ENCODE measurements at places on chromosomes 6 and 20.

GRCh38 chr20:51064137-51064536 is 41.2 kb upstream of the KCNG1 start:
- no peak for DNase-seq

GRCh38 chr20:24984961-24985640 is 7.5 kb downstream of the APMAP start:
- peak; percentile 55 for DNase-seq

DNA sequence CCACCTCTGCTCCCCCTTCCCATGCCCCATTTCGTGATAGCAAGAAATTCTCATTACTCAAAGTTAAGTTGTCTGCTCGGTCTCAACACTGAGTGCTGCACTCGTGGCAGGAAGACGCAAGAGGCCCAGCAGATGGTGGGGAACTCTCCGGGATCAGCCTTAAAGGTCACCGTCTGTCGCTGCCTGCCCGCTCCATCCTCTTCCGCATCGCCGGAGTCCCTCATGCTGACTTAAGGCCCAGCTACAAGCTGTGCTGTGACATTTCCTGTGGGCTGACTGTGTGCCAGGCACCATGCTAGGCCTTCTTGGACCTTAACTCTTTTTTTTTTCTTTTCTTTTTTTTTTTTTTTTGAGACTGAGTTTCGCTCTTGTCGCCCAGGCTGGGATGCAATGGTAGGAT is 17.8 kb downstream of the GRM4 start:
- DNase-seq = no peak

DNA sequence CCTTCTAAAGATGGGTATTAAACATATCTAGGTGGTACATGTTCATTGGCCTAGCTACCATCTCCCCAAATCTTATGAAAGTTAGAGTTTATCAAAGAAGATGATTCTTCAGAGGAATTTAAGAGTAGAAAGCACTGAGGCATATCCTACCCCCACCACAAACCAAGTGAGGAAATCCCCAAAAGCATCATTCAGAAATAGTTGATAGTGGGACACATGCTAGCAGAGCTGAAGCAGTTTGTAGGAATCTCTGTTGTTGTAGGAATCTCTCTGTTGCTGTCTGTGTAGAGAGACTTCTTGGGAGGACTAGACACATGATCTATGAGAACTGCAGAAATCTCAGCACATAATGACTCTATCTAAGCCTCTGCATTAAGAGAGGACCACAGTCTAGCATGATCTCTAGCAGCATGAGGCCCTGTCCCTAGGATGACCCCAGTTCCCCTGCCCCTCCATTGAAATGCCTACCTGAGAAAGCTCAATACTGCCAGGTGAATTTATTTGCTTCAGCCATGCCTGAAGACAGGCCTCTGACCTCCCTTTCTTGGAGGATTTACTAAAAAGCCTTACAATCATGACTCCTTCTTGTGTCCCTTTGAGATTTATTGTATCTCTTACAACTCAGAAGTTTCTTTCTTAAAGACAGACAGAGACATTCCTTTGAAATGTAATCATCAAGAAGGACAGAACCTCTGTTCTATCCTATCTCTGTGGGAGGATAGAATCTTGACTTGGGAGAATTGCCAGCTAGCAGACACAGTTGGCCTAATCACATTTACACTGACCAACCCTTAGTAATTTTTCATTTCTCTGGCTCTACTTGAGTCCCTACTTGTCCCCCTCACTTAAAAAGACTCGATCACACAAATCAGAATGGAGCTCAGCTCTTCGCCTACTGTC is 582.4 kb downstream of the PHF3 start:
- DNase-seq = no peak

DNA sequence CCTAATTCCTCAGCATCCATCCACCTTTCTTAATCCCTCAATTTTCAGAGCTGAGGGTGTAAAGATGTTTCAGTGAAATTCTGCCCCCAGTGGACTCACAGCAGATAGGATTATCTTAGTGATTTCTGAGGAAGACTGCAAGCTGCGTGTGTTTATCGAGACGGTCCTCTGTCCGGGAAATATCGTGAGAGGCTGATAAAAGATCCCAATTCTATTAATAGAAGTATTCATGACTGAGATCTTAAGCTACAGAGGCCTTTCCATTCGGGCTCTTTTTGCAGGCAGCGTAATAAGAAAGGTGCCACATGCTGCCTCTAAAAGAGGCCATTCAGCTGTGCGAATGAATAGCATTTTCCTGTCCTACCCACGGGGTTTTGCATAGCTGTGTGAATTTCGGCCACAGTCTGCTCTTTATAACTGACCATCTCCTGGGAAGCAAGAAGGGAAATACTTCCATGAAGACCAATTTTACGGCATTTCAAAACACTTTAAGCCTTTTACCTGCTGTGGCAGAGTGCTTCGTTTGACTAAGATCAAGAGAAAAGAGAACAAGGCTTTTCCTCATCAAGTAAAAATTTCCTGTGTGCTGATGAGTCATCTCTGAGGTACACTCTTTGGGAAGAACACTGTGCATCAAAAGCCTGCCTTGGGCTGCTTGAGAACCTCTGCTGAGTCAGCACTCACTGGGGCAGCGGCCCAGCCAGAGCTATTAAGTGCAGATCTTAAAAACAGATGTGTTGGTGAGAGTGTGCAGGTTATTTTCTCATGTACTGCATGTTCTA is 208.8 kb downstream of the ARHGAP18 start:
- peak; percentile 33 for DNase-seq

- DNase-seq = peak; percentile 95
Observed at GRCh38 chr20:33812152-33812849, 1.2 kb downstream of the CHMP4B start.

- no peak for DNase-seq
Observed at GRCh38 chr6:134875367-134875766, 74.5 kb downstream of the ALDH8A1 start.

DNA sequence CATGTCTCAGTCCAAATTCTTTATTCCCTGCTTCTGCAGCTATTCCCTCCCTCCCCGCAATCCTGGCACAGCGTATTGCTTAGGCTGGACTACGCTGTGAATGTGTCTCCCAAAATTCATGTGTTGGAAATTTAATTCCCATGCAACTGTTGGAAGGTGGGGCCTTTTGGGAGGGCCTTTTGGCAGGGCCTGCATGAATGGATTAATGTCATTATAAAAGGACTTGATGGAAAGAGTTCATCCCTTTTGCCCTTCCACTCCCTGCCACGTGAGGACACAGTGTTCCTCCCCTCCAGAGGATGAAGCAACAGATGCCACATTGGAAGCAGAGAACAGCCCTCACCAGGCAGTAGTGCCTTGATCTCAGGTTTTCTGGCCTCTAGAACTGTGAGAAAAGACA is 20.4 kb upstream of the NOTCH4 start:
- DNase-seq = no peak

DNA sequence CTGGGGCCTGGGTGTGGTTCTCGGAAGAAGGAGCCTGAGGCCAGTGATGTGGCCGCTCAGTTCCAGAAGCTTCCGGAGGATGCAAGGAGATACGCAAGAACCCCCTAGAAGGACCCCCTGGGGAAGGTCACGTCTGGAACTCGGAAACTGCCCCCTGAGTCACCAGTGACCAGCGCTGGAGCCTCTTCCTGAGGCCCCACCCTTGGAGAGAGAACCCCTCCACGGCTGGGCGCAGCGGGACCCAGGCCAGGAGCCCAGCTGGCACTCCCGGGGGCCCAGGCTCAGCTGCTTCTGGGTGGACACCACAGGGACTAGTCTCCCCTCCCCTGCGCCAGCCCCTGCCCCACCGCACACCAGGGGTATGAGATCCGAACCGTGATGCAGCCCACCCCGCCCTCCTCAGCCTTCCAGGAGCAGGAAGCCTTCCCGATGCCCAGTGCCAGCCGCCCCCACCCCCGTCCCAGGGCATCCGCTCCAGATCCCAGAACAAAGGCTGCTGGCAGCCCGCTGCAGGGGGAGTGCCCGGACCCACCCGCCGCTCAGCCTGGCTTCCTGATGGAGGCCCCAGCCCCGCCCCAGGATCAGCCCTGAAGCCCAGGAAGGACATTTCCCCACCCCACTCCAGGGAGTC is 7.5 kb downstream of the LAMA5 start:
- DNase-seq = no peak

- peak; percentile 56 for DNase-seq
Observed at GRCh38 chr6:15509335-15509933, 153.4 kb downstream of the DTNBP1 start.

- peak; percentile 79 for DNase-seq
Observed at GRCh38 chr20:50020288-50020687, 37.5 kb downstream of the SNAI1 start.

DNA sequence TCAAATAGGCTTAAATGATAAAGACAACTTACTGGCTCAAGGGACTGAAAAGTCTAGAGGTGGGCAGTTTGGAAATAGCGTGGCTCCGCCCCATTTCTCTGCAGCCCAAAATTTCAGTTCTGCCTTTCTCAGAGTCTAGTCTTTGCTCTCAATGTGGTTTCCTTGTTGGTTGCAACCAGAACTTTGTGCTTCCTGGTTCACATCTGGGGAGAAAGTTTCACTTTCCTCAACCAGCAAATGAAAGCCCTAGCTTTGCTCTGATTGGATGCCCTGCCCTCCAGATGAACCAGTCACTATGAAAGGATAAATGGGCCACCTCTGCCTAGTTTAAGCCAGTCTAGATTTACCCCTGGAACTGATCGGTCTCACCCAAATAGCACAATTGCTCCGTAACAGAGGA is 14.9 kb downstream of the SYCP2L start:
- peak; percentile 83 for DNase-seq

- no peak for DNase-seq
Observed at GRCh38 chr6:93087606-93088005, 331.8 kb downstream of the EPHA7 start.

GRCh38 chr6:52493669-52494068 is 73.5 kb downstream of the EFHC1 start:
- peak; percentile 28 for DNase-seq

DNA sequence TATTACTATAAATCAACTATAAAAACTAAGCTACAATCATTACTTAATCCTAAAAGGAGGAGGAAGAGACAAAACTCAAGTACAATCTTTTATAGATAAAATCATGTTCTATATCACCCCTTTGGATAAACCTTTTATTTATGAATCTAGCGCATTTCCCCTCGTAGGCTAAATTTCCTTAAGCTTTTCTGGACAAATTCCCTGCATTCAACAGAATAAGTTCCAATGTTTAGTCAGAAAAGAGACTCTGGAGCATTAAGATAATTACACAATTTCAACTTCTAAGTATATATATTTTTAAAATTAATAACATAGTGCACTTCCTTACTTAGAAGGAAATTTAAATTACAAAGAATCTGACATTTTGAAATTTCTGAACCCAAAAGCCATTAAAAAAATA is 37.9 kb downstream of the ATXN1 start:
- no peak for DNase-seq

GRCh38 chr6:128606611-128607010 is 86.2 kb upstream of the PTPRK start:
- DNase-seq = no peak

- no peak for DNase-seq
Observed at GRCh38 chr6:139583420-139583819, 209.0 kb upstream of the CITED2 start.

- DNase-seq = peak; percentile 58
Observed at GRCh38 chr20:8082989-8083388, 49.1 kb upstream of the PLCB1 start.

DNA sequence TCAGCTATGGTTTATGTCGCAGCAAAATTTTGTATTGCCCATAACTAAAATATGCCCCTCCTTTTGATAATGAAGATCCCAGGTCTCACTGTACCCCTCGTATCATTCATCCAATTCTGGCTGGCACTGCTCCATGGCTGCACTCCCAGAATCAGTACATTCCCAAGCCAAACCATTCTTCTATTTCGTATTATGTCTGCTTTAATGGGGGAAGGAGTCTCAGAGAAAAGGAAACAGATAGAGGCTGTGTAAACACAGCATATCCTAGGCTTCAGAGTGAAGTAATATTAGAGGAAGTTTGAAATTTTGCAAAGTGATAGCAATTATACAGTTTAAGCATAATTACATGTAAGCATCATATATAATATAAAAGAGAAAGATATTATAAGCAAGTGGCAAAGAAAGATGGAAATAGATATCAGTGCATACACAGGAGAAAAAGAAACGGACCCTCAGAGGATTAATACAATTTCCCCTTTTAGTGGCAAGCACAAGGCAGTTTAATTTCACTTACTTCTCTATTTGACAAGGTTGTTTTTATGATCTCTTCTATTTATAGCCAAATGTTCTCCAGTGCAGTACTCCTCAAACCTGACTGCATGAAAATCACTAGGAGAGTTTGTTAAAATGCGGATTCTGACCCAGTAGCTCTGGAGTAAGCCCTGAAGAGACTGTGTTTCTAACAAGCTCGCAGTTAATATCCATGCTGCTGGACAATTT is 56.5 kb upstream of the TENT5A start:
- peak; percentile 22 for DNase-seq

DNA sequence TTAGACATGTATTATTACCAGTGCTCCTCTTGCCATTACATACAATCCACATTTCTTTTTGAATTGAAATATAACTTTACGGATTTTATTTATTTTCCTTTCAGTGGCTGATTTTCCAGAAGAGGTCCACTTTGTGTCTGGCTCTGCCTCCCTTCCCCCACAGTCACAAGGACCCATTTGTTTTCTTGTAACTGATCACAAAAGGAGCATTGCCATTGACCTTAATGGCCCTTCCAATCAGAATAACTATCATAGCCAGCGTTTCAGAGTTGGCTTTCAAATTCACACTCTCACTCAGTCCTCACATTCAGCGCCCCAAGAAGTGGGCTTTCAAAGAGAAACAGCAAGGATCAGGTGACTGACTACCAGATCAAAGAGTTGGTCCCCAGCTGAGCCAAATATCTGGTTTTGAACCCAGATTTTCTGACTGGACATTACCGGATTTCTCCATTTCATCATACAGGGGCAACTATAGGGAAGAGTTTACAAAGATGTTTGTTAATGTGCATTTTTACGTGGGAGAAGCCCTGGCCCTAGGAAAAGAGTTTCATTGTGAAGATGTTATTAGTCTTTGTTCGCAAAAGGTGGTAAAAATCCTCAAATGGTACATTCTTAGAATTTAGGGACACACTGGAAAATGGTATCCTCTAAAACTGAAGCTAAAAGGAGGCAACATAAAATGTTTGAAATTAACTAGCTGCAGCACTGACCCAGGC is 2.0 kb upstream of the SLC22A23 start:
- DNase-seq = no peak

GRCh38 chr6:136225496-136225895 is 24.6 kb downstream of the MTFR2 start:
- peak; percentile 37 for DNase-seq

DNA sequence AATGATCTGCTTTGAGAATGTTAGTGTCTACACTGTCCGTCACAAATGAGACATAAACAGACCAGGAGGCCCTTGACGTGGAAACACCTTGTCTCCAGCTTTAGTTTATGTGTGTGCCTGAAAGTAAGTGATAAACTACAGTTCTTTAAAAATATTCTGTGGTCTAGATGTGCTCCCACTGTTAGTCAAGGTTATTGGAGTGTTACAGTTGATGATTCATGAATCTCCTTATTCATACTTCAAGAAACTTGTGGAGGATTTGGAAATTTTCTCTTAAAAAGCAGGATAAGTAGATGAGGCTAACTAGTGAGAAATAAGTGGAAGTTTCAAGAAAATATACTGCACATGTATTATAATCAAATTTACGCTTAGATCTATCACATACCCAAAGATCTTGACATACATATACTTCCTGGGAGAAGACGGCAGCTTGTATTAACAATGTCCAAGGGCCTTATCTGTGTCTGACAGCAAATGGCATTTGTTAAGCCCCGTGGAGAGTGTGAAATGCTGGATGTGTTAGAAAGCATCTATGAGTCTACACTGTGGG is 90.5 kb upstream of the MBOAT1 start:
- DNase-seq = no peak

Data from suppressor macrophage treated with lipopolysaccharide for 4 hours (primary cell).